ENCODE measurements at places on chromosomes 7 and 10. TPM values are rescaled to one million over a fixed set of nuclear protein-coding genes. Genes with fewer than 3 reads are reported as not detected.

DNA sequence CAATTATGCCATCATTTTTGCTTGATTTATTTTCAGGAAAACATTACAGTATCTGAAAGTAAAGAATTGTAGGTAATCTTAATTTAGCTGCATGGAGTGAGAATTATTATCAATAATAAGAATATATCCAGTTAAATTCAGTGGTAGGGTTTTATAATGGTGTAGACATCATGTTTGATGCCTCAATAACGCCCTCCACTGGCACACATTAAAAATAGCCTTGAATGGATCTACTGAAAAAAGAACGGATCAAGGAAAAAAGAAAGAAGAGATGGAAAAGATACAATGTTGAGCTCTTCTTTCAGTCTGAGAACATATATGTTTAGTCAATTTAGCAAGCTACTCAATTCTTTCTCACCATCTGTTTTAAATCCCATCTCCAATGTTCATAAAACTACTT, 319.2 kb downstream of the CDC14C start:
- no peaks in the 10 kb centered on the region for H3K4me1 ChIP-seq
- H3K36me3 ChIP-seq = no peaks in the 10 kb centered on the region
- no peak for DNase-seq
- H3K27ac ChIP-seq = no peak overlapping the region

DNA sequence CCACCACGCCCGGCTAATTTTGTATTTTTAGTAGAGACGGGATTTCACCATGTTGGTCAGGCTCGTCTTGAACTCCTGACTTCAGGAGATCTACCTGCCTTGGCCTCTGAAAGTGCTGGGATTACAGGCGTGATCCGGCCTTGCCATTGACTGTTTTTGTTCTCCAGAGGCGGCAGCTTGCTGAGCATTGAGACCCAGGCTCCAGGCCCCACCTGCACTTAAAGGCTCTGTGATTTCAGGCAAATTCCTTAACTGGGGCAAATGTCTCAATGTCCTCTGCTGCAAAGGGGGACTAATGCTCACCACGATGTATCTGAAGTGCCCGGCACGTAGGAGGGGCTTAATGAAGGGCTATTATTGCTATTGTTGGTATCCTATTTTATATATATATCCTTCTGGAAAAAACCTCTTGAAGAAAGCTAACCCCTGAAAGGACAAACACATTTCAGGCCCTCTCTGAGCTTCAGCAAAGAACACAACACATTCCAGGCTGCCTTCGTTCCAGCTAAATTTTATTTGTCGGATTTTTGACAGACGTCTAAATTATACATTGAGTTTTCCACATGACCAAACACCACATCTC, 29.0 kb downstream of the TRIM8 start:
- H3K4me1 ChIP-seq = peaks cover 15% of the 10 kb centered on the region
- H3K4me3 ChIP-seq = no peak overlapping the region
- no peak for DNase-seq
- H3K36me3 ChIP-seq = no peaks in the 10 kb centered on the region
- no peaks in the 10 kb centered on the region for H3K27me3 ChIP-seq

DNA sequence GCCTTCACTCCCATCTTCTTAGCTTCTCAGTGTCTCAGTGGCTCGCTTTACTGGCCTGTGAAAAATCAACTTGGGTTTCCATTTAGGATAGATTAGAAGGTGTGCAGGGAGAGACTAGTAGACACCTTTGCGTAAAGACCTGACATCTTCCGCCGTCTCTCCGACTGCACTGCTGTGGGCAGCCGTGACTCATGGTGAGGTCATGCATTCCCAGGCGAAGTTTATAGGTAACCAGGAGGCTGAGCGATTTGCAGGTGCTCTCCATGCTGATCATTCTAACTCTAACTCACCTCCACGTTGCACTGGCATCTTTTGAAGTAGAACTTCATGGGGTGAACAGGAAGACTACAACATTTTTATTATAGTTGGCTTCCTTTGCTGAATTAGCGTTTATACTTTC, 68.0 kb upstream of the ZNF438 start:
- H3K27me3 ChIP-seq = no peaks in the 10 kb centered on the region
- H3K27ac ChIP-seq = no peak overlapping the region
- no peak for DNase-seq
- H3K36me3 ChIP-seq = no peaks in the 10 kb centered on the region
- no peak overlapping the region for H3K4me3 ChIP-seq

GRCh38 chr10:124221356-124222317, 128.2 kb upstream of the CHST15 start:
- H3K27me3 ChIP-seq = no peaks in the 10 kb centered on the region
- no peak overlapping the region for H3K27ac ChIP-seq
- no peaks in the 10 kb centered on the region for H3K36me3 ChIP-seq
- H3K4me1 ChIP-seq = no peaks in the 10 kb centered on the region
- no peak overlapping the region for H3K4me3 ChIP-seq

DNA sequence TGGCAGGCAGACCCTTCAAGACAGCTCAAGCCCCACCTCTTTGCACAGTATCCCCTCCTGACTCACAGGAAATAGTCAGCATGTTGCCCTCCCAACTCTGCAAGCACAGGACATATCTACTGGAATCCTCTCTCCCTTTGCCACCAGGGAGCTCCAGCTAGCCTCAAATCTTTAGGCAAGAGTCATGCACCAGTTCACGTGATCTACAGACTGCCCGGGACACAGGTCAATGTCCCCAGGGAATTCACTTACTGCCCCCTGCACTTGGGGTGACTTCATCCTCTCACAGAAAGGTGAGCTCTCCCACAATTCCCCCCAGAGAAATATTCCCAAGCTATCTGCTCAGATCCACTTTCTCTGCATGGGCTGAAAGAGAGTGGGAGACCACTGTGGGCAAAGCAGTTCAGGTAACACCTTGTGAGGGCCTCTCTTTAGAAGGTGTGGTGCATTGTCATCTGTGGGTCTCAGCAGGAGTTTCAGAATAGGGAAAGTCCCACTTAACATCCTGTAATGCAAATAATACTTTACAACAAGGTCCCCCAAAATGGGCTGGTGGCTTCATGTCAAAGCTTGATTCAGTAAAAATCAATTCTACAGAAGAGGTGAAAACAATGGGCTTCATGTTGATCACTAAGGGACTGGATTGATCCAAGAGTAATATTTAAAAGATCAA, 129.9 kb downstream of the NOC3L start:
- no peak overlapping the region for H3K27ac ChIP-seq
- no peaks in the 10 kb centered on the region for H3K36me3 ChIP-seq
- H3K4me1 ChIP-seq = peaks cover 11% of the 10 kb centered on the region
- no peak for DNase-seq
- H3K27me3 ChIP-seq = no peaks in the 10 kb centered on the region

DNA sequence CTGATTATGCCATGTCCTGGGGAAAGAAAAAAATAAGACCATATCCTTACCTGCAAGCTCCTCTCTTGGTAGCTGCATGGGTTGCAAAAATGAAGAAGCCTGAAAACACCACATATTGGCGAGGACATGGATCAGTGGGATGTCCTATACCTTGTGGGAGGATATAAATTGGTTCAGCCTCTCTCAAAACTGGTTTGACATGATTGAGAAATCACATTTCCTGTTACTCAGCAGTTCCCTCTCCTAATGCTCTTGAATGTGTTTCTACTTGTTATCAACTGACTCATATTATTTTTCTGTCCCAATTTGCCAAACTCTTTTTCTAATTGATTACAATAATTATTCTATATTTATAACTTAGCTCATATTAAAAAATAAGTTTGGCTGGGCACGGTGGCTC, 380.2 kb downstream of the EXOC4 start:
- no peak for DNase-seq
- H3K27me3 ChIP-seq = no peaks in the 10 kb centered on the region
- no peak overlapping the region for H3K4me3 ChIP-seq
- H3K4me1 ChIP-seq = no peaks in the 10 kb centered on the region
- H3K36me3 ChIP-seq = peaks cover 2% of the 10 kb centered on the region

DNA sequence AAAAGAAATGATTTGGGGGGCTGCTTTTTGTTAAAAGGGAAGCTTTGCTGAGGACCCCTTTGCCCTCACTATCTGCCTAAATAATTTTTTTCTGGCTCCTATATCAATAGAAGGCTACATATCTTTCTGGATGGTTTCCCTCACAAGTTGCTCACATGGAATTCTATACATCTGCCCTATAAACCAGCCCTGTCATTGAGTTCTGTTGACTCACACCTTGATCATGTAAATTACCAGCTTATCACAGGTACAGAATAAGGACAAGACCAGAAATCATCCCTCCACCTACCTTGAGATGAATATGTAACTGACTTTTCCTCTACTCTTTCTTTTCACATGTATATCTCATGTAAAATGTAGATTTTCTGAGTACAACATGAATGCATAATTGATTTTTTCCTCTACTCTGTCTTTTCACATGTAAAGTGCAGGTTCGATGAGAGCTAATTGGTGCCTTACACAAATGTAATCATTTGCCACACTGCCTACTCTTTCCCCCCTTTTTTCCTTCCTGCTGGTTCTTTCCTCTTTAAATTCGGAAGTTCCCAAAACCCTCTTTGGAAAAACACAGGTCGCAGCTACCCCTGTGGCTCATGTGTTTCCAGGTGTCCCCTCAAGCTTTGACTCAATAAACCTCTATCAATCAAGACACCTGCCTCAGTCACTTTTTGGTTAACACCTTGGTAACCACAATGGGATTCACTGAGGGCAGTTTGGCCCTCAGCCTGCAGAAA, 12.5 kb downstream of the CYP3A43 start:
- H3K4me1 ChIP-seq = no peaks in the 10 kb centered on the region
- no peak for DNase-seq
- no peaks in the 10 kb centered on the region for H3K27me3 ChIP-seq
- H3K4me3 ChIP-seq = no peak overlapping the region

DNA sequence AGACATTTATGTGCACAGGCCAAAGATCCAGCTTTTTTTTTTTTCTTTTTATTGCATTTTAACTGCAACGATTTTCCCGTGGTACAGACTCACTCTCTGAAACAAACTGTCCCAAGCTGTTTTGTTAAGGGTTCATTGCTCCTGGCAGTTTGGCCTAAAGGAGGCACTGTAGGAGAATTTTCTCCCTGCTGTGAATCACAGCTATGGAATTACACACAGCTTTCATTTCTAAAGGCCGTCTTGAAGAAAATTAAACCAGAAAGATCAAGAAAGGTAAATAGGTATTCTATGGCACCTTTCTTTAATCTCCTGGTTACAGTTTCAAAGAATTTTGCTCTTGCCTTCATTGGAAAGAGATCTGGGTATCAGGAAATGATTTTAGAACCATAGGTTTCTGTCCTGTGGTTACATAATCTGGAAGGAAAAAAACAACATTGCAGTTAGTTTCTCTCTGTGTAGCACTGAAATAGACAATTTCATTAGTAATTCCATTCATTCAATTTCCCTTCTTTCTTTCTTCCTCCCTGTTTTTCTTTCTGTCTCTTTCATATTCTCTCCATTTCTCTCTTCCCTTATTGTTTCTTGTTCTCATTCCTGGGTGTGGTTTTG, 51.2 kb downstream of the PDK4 start:
- DNase-seq = no peak
- H3K27me3 ChIP-seq = no peaks in the 10 kb centered on the region
- no peaks in the 10 kb centered on the region for H3K36me3 ChIP-seq

DNA sequence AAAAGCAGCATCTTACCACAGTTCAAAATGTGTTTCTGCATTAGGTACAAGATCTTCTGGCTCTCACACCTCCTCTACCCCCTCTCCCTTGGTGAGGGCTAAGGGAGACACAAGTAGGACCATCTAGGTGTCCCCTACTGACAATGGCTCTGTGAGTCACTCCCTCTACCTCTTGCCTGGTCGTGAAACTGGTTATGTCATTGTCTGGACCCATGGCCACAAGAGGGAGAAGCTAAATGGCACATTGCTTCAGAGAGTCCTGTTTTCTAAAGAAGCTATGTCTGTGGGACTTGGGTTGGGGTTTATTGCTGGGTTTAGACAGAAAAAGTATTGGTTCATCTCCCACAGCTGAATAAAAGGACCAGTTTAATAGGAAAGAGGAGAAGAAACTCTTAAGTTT, 4.0 kb upstream of the PLXNA4 start:
- no peaks in the 10 kb centered on the region for H3K27me3 ChIP-seq
- peaks cover 19% of the 10 kb centered on the region for H3K4me1 ChIP-seq
- H3K36me3 ChIP-seq = no peaks in the 10 kb centered on the region

DNA sequence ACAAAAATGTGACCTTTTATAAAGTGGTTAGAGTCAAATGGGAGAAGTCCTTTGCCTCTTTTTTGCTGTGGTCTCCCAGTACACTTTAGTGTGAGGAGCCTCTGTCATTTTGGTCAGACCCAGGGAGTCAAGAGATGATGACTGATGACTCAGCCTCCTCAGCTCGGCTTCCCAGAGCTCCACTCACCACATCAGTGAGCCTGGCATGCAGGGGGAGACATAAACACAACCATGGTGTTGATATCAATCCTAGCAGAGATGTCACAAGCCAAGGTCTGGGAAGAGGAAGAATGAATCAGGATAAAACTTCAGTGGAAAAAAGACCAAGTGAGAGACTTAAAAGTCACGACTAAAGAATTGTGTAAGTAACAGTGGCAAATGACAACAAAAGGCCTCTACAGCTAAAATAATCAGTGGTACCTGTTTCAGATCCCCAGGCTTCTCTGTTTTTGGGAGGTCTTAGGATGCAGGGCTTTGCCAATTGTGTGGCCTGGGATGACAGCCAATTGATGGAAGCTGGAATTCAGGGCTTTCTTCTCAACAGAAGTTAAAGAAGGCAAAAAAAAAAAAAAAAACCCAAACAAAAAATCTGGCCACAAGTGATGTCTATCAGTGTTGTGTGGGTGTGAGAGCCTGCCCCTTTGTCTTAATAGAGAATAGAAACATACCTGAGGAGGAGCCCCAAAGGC, 50.2 kb downstream of the TFAM start:
- no peak overlapping the region for H3K27ac ChIP-seq
- no peak overlapping the region for H3K4me3 ChIP-seq
- no peaks in the 10 kb centered on the region for H3K36me3 ChIP-seq
- DNase-seq = no peak
- H3K4me1 ChIP-seq = no peaks in the 10 kb centered on the region

- H3K4me3 ChIP-seq = no peak overlapping the region
- DNase-seq = no peak
- H3K27me3 ChIP-seq = no peaks in the 10 kb centered on the region
- H3K36me3 ChIP-seq = no peaks in the 10 kb centered on the region
- H3K4me1 ChIP-seq = no peaks in the 10 kb centered on the region
Observed at GRCh38 chr7:473870-474604, 45.6 kb downstream of the PDGFA start.

GRCh38 chr10:3486346-3487065, 298.5 kb downstream of the KLF6 start:
- H3K4me3 ChIP-seq = no peak overlapping the region
- no peak for DNase-seq
- no peaks in the 10 kb centered on the region for H3K36me3 ChIP-seq
- H3K27ac ChIP-seq = no peak overlapping the region

The CCDC3 gene
- polyA plus RNA-seq = 12.3 TPM

The CUBN gene
- polyA plus RNA-seq = 0.08 TPM

The LYZL2 gene
- not detected for polyA plus RNA-seq

The DNAJB6 gene
- 40.8 TPM for polyA plus RNA-seq

The NAT16 gene
- polyA plus RNA-seq = not detected

Data from liver (tissue), 10 donors.